ENCODE measurements at places on chromosomes 5 and 9.

- no peak for DNase-seq
Observed at GRCh38 chr5:117679046-117679445, 1104.4 kb upstream of the SEMA6A start.

DNA sequence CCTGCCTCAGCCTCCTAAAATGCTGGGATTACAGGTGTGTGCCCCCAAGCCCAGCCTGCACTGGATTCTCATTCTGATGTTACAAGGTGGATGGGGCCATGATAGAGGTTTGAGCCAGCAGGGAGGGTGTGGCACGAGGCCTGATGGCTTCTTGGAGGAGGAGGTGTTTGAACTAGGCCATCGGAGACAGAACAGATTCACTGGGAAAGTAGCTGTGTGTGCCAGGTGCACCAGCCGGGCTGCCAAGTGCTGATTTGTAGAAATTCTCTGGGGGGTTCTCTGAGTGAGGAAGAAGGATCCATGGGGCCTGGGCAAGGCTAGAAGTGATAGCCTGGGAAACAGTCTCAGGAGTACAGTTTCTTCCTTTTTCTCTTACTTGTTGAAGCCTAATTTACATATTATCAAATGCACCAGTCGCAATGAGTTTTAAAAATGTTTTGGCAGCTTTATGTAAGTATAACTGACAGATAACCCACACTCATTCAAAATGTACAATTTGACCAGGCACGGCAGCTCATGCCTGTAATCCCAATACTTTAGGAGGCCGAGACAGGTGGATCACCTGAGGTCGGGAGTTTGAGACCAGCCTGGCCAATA is 31.1 kb upstream of the STXBP1 start:
- DNase-seq: no peak

DNA sequence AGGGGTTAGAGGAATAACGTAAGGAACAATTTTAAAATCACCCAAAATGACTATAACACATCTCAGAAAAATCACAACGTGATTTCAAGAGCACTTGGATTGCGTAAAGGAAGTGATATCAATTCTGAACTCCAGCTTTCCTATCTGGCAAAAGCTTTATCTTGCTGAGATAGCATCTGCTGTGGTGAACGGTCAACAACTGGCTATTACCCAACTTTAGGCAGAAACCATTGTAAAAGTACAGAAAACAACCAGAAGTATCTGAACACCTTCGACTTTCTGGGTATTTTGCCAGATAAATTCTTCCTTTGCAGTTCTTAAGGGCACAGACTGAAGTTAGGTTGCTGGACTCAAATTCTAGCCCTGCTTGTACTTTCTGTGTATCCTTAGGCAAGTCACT is 9.2 kb downstream of the ABLIM3 start:
- no peak for DNase-seq

DNA sequence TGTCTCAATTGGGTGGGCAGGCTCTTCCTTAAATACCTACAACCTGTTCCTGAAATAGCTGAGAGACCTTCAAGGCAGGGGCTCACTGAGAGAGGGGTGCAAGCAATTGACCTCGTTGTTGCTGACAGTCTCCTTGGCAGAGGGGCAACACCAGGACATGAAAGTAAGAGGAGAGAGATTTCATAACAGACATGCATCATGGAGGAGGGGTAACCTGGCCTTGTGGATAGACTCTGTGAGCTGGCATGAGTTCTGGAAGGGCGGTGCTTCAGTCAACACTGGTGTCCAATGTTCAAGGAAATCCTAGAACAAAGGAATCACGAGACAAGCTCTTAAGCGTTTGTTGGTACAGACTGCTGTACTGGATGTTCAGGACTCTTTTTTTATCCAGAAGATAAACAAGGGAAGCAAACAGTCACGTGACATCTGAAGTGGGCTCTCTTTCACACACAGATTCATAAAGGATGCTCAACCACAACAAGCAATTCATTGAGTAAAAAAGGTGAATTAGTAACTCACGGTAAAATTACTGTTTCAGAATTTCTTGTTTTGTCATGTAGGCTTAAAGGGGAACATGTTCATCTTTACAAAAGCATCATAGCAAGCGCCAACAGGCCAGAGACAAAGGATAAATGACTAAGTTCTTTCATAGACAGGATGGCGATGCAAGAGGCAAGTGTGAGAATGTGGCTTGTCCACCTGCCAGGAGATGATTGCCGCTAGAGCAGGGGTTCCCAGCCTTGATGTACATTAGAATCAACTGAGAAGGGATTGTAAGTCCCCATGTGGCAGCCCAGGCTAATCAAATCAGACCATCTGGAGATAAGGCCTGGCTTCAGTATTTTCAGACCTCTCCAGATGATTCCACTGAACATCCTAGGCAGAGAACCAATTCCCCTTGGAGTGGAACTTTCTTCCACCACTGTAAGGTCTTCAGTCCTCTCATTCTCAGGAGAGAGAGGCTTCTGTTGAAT is 20.7 kb downstream of the ANKRA2 start:
- DNase-seq: no peak

DNA sequence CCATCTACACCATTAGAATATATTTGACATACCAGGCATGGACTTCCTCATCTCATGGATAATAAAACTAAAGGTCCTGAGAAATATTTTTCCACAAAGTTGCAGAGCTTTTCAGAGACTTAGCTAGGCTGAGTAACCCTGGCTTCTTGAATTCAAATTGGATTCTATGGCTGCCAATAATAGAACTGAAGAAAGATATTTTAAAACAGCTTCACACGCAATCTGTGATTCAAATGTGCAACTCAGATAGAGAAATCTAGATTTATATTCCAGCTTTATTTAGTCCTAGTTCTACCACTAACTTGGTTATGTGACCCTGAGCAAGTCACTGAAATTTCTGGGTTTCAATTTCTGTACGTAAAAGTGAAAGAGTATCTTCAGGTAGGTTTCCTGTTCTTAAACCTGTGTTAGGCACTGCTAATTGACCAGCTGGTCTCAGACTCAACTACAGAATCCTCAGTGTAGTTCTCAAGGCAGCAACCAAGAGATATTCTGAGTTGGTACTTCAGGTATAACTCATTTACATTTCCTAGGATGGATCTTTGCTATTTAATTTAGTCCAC is 235.3 kb downstream of the GABRB2 start:
- no peak for DNase-seq

DNA sequence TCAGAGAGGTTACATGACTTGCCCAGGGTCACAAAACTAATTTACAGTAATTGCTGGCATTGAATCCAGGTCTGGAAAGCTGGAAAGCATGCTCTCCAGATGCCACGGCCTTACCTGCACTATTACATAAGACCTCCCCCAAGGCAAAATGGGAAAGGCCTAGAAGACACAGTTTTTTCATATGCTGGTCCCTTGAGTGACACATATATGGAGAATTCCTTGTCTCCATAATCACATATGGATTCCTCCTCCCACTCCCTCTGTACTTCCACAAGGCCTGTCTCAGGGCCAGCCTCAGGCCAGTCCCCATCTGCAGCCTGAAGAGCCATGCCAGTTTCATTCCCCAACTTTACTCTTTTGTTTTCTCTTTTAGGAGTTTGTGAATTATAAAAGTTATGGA is 28.6 kb upstream of the MEIKIN start:
- DNase-seq: no peak

All from Caki2 (cell line).